Lung (tissue), 17 donors: ENCODE measurements at places on chromosomes 3 and 15. TPM values are rescaled to one million over a fixed set of nuclear protein-coding genes. Genes with fewer than 3 reads are reported as not detected.
A peak's percentile ranks its signal among the peaks of the same experiment; 100 is the strongest.

DNA sequence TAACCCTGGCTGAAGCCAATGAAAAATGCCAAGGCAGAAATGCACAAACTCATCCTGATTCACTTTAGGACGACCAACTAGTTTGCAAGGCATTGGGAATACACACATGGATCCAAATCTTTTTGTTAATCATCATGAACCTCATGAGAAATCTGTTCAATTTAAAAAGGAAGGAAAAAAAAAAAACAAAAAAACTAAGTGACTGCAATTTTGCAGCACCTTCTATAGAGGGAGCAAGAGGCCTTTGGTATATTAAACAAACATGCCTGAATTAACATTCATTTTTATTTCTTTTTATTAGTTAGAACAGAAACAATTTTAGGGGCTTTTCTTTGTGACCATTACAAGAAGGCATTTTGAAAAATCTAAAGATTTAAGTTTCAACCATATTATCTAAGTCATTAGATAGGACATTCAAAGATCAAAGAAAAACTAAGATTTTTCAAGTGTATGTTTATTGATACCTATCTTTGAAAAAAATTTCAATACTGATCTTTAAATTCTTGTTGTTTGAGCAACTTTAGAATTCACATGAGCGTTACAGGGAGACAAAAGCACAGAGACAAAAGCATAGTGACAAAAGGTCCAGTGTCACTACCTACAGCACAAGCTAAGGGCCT lies 182.4 kb downstream of the CBLB start:
- peak; percentile 56 for DNase-seq

- peak; percentile 48 for DNase-seq
Measured at GRCh38 chr3:70090322-70090913, 90.9 kb downstream of the SAMMSON start.

GRCh38 chr3:72077473-72078259 lies 292.7 kb upstream of the PROK2 start:
- peak; percentile 25 for DNase-seq

DNA sequence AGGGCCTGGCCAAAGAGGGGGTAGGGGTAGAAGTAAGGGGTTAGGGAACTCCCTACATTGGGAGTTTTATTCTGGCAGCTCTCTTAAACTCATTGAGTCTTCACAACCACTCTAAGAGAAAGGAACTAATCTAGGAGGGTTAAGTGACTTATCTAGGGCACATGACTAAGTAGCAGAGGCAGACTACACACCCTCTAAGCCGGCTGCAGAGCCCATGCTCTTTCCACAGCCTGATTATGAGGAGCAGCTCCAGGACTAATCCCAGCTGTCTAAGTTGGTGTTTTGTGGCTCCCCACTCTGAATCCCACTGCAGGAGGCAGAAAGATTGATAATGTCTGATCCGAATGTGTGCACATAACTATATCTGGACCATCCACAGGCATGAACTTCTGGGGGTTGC lies 374.6 kb downstream of the EPHB1 start:
- DNase-seq, result no peak

GRCh38 chr3:23455084-23455483 lies 252.0 kb downstream of the UBE2E2 start:
- DNase-seq, result no peak

DNA sequence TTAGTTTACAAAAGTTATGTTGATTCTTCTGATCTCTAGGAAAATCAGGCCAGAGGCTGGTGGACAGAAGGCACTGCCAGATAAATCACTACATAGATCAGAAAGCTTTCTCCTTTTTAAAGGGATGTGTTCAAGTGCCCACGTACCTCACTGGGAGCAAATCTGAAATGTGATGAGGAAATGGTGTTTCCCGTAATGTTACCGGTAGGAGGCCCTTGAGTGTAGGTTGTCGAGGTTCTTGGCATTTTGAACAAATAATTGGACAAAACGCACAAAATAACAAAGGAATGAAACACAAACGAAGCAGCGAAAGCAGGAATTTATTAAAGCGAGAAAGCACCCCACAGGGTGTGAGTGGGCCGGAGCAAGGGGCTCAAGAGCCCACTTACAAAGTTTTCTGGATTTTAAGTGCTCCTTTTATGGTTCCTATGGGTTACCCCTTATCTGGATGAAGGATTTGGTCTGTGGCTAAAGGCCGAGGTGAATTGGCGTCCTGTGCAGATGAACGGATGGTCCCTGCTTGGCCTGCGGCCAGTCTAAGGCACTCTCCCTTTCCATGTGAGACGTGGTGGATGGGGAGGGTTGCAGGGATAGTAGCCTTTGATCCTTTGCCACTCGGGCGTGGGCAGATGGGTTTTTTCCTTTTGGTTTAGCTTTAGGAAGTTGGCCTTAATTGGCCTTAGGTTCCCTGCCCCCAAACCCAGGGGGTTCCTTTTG lies 1.0 kb downstream of the SNX1 start:
- peak; percentile 34 for DNase-seq

GRCh38 chr3:15148614-15149013 lies 49.7 kb upstream of the RBSN start:
- DNase-seq, result peak; percentile 22

DNA sequence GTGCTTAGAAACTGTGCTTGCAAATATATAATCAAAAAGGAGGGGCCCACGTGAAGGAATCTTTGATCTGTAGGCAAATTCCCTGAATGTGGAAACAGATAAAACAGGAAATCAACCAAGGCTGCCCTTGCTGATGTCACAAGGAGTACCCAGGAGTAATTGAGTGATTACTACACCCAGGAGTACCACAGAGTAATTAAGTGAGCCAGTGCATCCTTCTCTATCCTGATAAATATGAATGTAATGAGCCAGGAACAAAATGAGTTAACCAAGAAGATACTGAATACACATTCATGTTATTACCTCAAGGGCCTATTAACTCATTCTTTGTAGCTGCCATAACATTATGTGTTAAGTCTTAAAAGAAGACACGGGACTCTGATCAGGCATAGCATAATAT lies 87.3 kb upstream of the POU1F1 start:
- no peak for DNase-seq

DNA sequence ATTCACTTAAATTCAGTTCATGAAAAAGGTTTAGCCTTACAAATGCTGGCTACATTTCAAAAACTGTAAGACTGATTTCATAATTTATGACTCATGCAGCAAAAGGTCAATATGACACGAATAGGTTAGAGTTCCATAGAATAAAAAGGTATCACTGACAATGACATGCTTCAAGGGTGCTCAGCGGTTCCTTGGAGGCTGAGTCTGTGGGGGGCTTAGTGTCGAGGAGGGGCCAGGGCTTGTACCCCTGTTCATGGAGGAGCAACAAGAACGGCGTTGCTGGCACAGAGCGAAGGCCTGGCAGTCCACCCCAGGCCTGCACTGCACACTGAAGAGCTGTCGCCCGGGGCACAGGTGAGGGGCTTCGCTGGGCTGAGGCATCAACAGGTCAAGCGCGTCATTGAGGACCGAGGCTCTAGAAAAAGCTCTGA lies 174.2 kb downstream of the NR1D2 start:
- DNase-seq, result no peak

- DNase-seq, result no peak
Measured at GRCh38 chr3:195763076-195763830, 42.5 kb downstream of the MUC20 start.

DNA sequence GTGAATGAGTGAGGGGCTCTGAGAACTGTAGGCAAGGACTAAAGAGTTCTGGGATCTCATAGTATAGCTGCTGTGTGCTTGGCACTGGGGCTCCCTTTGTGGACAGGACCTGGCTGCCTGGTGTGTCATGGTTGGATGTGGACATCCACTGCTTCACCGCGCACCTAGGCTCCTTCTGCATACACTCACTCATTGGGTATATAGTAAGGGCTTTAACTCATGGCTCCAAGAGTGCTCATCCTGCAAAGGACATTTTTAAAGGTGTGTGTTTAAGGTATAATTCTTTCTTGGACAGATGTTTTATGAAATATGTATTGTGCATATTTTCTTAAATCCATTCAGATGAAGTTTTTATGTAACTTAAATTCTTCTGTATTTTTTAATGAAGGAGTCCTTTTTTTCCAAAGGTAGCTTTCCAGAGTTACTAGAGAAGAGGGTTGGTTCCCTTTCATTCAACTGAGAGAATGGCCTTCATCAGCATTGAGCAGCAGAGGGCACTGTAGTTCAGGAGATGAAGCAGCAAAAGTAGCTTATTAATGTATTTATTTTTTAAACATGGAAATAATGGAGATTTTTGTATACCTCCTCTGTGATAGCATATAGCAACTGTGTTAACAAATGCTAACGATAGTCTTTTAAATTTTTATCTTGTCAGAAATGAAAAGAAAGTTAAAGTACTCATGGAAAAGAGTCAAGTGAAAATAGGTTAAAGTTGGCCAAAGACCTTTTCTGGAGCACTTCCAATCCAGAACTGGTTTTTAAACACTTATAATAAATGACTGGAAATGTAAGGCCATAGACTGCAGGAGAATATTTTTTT lies 25.2 kb downstream of the OXNAD1 start:
- DNase-seq, result peak; percentile 60

DNA sequence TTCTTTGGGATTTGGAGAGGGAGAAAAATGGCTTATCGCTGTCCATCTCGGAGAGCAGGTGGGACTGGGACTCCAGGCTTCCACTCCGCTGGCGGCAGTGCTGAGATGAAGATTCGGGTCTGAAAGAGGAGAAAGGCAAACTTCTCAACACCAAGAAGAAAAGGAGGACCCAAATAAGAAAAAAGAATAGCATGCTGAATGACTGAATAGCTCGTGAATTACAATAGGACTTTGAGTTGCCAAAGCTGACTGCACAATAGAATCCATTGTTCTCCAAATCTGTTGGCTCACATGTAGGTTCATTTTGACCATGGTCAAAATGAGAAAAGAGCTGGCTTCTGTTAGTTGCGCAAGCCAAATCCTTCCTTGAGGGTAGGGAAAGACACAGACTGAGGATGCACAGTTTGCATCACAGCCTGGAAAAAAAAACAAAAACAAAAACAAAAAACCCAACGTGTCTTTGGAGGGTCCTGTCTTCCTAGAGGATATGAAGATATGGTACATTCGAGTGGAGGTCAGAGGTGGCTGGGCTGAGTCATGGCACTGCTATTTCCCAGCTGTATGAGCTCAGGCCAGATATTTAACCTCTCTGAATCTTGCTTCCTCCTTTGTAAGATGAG lies 59.3 kb upstream of the LMOD3 start:
- no peak for DNase-seq

DNA sequence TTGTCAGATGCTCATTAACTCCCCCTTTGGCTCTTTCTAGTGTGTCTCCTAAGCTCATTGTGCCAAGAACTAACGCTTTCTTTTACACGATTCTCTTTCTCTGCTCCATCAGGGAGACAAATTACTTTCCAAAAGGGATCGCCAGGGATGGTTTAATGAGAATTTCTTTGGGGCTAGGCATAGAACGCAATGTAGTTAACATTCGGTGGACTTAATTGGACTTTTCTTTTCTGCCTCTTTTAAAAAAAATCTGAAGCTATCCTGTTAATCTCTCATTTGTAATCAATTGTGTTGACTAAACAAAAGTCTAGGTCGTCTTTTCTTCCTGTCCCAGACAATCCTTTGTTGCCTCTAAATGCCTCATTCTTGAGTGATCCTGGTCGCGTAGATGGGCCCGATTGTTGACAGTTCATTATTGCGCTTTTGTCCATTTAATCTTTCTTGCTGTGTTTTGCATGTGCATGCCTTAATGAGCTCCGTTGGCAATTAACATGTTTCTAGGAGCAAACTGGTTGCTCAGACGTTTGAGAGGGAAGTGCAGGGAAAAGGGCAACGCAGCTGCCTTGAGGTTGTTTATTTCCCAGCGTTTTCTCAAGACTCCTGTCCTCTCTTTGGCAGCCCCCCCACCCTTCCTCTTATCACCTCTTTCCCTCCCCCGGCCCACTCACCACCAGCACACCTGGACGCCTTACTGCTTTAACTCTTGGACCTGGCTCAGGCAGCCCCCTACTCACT lies 7.8 kb downstream of the FEZF2 start:
- no peak for DNase-seq

DNA sequence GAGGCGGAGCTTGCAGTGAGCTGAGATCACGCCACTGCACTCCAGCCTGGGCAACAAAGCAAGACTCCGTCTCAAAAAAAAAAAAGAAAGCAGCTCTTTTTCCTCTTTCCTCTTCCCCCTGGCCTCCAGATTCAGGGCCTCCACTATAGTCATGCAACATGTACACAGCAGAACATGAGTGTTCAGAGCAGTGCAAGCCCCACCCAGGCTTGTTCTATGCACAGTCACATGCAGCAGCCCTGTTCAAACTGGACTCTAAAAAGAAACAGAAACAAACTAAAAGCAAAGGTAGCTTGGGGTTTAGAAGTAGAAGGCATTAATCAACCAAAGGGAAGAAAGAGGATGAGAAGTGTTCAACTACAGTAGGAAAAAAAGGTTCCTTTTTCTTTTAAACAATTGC lies 11.8 kb downstream of the SHQ1 start:
- DNase-seq, result no peak

DNA sequence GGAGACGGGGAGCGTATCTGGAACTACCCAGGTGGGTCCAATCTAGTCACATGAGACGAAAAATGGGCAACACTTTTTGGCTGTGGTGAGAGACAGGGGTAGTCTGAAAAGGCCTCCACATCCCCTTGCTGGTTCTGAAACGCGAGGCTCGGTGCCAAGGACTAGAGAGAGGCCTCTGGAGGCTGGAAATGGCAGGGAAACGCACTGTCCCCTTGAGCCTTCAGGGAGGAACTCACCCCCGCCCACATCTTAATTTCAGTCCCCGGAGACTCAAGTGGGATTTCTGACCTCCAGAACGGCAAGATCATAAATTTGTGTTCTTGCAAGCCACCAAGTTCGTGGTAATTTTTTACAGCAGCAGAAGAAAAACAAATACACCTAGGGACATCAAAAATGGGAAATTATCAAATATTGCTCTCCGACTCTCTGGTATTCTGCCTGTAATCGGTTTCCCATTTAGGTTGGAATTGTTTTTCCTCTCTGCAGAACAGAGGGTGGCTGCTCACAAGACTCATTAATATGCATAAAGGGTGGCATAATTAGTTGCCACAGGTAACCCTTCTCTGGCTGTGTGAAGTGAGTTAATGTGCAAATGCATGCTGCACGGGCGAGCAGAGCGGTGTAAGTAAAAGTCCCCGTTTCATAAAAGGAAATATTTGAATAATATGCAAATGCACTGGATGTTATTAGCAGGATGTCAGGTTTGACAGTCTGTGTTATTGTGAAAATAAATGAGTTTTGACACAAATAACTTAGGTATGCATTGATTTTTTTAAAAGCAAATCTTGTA lies 185.7 kb downstream of the ARRDC4 start:
- no peak for DNase-seq

GRCh38 chr15:87369269-87369668 lies 887.3 kb downstream of the NTRK3 start:
- DNase-seq, result no peak

DNA sequence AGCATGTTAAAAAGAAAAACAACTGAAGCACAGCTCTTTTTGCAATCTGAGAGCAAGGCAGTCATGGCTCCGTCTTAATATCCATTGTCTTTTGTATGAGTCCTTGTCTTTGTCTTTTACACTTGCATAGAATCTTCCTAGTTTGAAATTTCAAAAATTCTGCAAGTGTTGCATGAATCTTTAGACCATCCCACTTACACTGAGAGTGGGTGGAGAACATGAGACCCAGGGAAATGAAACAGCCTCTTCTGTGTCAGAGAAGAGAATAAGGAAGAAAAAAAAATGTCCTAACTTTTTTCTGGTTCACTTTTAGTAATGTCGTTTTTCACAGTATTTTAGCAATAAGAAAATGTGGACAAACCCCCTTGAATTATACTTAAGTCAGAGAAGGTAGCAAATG lies 12.1 kb upstream of the DCLK3 start:
- DNase-seq, result no peak

Gene SPINK8
- not detected for polyA plus RNA-seq

Gene PPARG
- polyA plus RNA-seq, result 21.4 TPM

Gene PLA2G4D
- 0.31 TPM for polyA plus RNA-seq

Gene FHIT
- polyA plus RNA-seq, result 9.7 TPM

Gene ATG7
- 44.2 TPM for polyA plus RNA-seq

Gene PSTPIP1
- 13.4 TPM for polyA plus RNA-seq

Gene ARPIN
- polyA plus RNA-seq, result 16.2 TPM

Gene GOLGA8T
- 0.07 TPM for polyA plus RNA-seq

Gene ZPLD1
- 0.05 TPM for polyA plus RNA-seq

Gene SLC28A1
- not detected for polyA plus RNA-seq
